Ascending aorta (tissue), 2 donors: ENCODE measurements at places on chromosomes 11 and 22.

DNA sequence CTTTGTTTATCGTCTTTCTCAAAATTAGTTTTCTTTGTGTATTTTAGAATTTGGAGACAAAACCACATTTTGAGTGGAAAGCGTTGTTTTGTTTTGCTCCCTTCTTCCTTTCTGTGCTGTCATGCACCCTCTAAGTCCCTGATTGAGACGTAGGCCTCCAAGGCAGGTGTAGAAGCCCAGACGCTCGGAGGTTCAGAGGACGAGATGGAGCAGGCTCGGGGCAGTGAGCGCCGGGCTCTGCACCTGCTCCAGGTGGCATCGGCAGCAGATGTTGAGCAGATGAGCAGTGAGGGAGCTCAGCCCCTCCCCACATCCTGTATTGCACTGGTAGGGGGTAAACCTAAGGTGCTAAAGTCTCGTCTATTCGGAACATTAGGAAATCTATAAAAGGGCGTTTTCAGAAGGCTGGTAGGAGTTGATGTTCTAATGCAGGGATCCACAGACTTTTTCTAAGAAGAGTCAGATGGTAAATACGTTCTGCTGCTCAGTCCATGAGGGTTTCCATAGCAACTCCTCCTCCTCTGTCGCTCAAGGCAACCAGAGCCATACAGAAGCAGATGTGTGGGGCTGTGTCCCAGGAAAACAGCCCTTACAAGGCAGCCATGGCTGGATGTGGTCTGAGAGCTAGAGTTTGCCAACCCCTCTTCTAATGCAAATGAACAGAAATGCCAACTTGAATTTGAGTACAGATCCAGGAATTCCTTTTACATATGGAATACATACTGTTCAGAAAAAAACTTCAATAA, 724.2 kb downstream of the BRD1 start:
- DNase-seq = no peak

- DNase-seq = no peak
Measured at GRCh38 chr22:25748704-25749103, 6.7 kb downstream of the MYO18B start.

DNA sequence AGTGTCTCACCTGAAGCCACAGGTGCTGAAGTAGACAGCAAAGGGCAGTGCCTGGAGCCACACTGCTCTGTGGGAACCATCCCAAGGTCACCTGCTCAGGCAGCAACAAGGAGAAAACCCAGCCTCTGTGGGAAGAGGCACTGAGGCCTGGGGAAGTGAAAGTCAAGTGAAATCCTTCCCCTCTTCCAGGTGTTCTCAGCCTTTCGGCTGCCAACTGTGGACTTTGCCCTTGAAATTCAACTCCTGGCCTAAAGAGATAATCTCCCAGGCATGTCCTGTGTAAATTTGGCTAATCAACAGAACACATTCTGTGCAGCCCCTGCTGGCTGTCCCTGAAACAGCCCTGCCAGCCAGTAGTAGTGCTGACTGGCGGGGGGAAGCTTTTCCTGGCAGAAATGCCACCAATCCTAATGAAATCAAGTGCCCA, 112.1 kb downstream of the RPL27A start:
- DNase-seq = no peak

DNA sequence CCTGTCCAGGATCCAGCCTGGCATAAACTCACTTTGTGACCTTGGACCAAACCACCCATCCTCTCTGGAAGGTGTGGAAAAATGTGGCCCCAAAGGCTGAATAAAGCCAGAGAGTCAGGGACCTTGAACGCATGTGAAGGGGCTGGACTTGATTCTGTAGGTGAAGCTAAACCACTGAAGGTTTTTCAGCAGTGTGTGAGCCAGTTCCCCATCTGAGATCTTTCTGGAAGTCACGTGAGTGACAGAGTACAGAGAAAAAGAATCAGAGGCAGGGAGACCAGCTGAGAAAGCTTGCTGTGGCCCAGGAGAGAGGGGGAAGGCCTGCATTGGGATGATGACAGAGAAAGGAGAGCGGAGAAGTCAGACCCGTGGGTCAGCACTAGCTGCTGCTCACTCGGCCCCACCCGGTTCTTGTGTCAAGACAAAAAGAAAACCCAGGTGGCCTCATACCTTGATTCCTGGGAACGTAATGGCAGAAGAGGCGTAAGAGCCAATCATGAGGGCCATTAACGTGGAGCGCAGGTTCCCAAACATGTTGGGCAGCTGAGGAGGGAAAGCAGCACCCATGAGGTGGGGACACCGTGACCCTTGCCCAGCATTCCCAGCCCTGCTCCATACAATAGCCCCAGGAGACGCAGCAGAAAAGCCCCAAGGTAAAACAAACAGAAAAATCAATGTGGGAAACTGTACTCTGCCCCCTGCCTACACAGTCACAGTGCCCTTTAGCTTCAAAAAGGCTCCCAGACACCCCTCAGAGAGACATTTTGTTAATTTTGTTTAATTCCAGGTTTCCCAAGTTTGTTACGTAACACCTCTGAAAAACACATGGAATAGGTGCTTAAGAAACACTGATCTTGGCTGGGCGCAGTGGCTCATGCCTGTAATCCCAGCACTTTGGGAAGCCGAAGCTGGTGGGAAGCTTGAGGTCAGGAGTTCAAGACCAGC, 17.9 kb downstream of the SLC43A1 start:
- no peak for DNase-seq

DNA sequence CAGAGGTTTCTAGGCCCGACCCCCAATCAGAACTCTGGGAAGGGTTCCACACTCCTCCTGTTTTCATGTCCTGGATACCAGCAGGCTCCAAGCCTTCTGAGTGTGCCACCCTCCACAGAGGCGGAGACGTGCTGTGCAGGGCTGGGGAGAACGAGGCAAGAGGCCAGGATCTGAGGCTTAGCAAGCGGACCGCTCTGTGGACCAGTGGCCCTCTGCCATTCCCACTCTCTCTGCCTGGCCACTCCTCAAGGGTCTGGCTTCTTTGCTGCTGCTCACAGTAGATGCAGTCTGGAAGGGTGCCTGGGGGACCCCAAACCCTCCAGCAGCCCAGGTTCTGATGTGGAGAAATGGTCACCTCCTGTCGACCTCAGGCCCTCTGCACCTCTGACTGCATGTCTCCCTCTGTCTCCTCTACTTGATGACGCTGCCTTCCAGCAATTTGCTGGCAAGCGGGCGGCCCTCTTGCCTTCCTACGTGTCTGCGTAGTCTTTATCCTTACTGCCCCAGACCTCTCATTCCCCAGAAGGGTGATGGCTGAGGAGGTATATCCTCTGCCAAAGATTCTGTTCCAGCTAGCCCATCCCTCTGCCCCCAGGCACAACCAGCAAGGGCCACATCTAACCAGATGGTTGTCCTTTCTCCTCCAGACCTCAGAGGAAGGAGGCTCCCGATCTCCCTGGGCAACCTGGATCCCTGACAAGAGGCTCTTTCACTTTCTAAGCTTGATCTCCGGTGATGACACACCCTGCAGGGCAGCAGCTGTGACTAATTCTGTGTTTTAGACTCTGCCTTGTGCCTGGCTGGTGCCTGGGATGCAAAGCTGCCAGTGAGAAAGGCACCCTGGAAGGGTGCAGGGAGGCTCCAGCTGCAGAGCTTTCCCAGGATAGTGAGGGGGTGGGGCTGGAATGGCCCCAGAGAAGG, 87.3 kb downstream of the NAT10 start:
- peak; percentile 91 for DNase-seq

GRCh38 chr11:2802389-2803185, 83.0 kb downstream of the CDKN1C start:
- DNase-seq = peak; percentile 51

DNA sequence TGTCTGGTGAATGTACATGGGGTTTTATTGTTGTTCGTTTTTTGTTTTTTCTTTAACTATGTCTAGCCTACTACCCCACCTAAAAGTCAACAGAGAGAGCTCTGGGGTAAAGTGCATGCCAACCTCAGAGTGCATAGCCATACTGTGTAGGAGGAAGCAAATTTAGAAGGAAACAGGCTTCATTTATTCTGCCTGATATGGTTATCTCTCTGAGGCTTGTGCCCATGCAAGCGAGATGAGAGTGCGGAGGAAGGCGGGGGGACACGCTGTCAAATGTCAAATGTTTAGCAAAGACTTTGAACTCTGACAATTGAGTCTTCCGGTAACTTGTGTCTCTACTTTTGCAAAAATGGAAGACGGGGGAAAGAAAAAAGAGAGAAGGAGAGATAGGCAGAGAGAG, 295.5 kb downstream of the ETS1 start:
- no peak for DNase-seq

GRCh38 chr22:44814266-44815098, 62.1 kb downstream of the ARHGAP8 start:
- DNase-seq = no peak

- no peak for DNase-seq
Measured at GRCh38 chr11:45141171-45141570, 5.3 kb upstream of the PRDM11 start.

- no peak for DNase-seq
Measured at GRCh38 chr11:129894278-129895125, 876 bp downstream of the NFRKB start.

DNA sequence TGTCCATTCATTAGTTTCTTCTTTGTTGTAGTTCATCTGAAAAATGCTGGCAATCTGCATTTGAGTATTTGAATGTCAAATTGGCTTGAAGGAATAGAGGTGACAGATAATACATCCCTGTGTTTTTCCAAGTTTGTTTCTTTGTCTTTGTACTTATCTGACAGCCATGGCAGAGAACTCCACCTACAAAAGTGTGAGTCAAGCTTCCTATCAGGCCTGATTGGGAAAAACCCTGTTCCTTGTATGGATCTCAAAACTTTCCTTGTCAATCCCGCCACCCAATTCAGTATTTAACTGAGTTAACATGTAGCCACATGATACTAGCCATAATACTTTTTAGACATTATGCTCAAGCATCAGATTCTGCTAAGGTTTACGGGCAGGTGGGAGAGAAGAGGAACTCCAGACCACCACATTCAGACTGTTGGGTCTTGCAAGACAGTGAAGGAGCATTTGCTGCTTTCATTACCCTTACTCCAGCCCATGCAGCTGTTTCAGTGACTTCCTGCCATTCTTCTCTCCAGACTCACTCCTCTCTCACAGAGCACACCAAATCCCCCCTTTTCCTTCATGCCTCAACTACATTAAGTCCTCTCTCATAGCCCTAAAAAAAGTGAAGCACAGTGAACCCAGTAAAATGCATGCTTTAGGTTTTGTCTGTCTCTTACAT, 65.9 kb downstream of the BLID start:
- no peak for DNase-seq

DNA sequence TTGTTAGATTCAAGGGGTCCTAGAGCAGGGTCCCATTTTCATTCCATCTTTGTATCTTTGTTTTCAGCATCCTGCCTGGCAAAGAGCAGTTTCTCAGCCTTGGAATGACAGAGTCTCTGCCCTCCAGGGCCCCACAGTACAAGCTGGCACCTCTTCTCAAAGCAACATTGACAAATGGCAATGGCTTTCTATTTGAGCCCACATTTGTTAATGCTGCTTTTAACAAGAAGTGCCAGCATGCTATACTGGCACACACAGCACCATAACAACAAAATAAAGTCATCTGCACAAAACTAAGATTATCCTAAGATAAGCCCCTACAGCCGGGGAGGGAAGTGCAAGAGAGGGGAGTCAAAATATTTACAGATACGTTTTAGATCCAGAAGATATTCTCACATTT, 309.7 kb upstream of the C11orf87 start:
- DNase-seq = no peak

DNA sequence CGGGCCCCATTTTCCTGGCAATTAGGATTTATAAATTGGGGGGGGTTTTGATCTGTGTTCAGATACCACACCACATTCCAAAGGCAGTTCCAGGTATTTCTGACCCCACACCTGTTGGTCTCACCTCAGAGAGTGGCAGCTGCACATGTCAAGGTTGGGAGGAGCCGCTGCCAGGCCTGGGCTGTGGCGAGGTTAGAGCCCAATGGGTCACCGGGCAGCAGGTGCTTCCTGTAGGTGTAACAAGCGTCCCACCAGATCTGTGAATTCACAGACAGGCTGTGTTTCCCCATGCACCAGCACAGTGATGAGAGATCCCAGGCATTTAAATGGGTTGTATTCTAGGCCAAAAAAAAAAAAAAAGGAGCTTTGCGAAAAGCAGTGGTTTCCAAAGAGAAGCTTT, 58.6 kb downstream of the CABIN1 start:
- DNase-seq = no peak

GRCh38 chr11:66321606-66322005, 4.8 kb upstream of the CD248 start:
- DNase-seq = no peak

GRCh38 chr11:10918698-10919097, 60.8 kb upstream of the ZBED5 start:
- DNase-seq = no peak
